ENCODE measurements at places on chromosomes 16 and 17.

- no peak for DNase-seq
Observed at GRCh38 chr16:46822270-46822669, 8.7 kb downstream of the C16orf87 start.

DNA sequence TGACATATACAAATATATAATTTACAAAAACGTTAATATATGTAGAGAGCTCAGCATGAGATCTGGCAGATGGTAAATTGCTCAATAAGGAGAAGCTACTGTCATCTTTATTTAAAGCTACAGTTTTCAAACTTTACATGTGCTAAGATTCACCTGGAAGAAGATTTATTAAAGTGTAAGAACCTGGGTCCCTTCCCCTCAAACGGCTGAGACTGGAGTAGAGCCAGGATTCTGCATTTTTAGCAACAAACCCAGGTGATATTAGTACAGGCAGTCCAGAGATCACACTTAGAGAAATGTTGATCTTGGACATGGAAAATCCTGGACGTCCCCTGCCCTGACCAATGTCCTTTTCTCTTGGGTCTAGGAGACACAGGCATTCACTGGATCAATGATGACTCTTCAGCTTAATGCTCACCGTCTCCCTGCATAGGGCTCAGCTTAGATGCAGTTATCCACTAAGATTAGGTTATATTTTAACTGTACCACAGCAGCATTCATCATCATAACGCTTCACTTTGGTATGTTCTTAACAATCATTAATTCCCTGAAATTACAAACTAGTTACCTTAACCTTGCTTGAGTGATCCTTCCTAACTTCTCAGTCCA, 20.4 kb downstream of the CDR2 start:
- no peak for DNase-seq

DNA sequence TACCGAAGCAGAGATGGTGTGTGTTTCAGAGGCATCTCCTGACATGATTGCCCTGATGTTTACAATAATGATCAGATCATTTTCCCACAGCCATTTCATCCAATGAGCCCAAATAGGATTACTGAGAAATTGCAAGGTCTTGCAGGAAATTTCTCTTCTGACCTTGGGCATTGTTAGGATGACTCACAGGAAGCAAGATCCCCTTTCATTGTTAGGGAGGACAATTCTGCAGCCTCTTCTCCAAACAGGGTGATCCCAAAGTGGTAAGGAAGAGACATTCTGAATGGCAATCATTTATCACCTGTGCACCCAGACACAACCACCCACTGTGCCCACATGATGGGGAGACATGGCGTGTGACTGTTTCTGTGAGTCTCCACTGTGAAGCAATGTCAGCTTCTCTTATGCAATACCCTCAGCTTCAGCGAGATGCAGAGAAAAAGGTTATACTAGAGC, 306.7 kb upstream of the XYLT1 start:
- no peak for DNase-seq

DNA sequence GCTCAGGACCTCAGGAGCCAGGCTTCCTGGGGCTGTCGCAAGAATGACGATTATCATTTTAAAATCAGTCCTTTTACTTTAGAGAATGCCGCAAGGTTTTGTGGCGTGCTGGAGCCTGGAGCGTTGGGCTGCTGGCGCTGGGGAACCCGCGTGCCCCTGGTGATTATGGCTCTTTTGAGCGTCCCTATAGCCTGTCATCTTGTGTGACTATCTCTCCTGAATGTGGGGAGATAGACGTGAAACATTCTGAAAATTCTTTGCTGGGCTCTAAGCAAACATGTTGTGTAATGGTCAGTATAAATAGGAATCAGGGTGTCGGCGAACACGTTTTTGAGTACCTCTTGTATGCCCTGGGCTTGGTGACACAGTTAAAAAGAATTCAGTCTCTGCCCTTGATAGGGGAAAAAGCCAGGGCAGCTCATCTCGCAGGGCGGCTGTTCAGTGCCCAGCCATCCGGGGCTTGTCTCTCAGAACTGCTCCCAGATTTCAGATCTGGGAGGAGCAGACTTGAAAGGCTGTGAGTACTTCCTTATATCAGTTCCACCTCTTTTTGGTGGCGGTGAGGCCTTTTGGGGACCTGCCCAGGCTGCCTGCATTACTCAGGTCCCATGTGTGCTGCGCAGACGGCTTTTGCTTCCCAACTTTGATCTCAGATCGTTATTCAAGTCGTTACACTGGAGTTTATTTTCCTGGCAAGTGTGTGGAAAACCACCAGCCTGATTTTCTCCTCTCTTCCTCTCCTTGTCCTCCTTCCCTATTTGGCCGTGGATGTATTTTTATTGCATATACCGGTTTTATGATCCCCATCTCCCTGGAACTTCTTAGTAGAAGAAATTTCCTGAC, 973 bp downstream of the SLC7A6 start:
- DNase-seq, result peak; percentile 64

DNA sequence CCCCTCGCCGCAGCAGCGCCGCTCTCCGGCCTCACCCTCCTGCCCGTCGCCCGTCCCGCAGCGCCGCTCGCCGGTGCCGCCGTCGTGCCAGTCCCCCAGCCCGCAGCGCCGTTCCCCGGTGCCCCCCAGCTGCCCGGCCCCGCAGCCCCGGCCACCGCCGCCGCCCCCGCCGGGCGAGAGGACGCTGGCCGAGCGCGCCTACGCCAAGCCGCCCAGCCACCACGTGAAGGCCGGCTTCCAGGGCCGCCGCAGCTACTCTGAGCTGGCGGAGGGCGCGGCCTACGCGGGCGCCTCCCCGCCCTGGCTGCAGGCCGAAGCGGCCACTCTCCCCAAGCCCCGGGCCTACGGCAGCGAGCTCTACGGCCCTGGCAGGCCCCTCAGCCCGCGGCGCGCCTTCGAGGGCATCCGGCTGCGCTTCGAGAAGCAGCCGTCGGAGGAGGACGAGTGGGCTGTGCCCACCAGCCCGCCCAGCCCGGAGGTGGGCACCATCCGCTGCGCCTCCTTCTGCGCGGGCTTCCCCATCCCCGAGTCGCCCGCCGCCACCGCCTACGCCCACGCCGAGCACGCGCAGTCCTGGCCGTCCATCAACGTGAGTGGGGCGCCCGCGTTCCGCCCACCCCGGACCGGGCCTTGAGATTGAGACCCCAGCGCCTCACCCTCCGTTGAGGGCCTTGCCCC, 15.0 kb downstream of the TBKBP1 start:
- no peak for DNase-seq

DNA sequence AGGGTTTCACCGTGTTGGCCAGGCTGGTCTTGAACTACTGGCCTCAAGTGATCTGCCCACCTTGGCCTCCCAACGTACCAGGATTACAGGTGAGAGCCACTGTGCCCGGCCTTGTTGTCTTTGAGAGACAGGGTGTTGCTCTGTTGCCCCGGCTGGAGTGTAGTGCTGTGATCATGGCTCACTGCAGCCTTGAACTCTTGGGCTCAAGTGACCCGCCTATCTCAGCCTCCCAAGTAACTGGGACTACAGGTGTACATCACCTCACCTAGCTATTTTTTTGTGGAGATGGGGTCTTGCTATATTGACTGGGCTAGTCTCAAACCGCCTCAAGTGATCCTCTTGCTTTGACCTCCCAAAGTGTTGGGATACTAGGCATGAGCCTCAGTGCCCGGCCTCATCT, 68.4 kb downstream of the PGS1 start:
- no peak for DNase-seq

Measured in CD14-positive monocyte (primary cell).